ENCODE measurements at places on chromosomes 1 and 21. TPM values are rescaled to one million over a fixed set of nuclear protein-coding genes. Genes with fewer than 3 reads are reported as not detected.

The PROK1 gene
- not detected for total RNA-seq

The RNU1-4 gene
- 5,937 TPM for total RNA-seq

The TMIGD3 gene
- total RNA-seq, result not detected

DNA sequence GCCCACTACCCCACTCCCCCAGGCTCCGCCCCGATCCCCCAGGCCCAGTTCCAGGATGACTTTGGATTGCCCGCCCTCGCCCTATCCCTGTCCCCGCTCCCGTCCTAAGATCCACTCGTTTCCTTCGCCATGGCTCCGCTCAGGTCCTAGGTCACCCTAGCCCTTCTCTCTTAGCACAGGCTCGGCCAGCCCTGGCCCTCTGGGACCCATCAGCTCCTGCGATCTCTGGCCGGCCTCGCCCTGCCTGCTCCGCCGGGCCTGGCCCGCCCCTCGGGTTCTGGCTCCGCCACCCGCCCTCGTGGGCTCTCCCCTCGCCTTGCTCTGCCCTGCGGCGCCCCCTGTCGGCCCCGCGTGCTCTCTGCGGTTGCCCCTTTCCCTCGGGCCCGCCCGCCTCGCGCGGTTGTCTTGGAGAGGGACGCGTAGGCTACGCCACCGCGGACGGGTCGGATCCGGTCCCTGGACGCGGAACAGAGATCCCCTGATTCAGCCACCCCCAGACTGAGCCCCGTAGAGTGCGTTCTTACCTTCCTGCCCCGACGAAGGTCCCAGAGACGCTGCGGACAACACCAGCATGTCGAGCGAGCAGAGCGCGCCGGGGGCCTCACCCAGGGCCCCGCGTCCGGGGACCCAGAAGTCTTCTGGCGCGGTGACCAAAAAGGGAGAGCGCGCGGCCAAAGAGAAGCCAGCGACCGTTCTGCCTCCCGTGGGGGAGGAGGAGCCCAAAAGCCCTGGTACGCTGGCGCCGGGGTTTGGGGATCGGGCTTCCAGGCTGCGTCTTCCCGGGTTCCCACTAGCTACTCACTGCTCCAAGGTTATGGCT is at the start of gene LRRC71:
Gene LRRC71, plus strand, starts transcription at position 400 of the 820 bp plus-strand sequence. Its CDS starts 172 bp downstream, at position 572.
- H3K27me3 ChIP-seq, result peaks cover 55% of the 10 kb centered on the region
- peaks cover 21% of the 10 kb centered on the region for H3K4me1 ChIP-seq
- H3K36me3 ChIP-seq, result no peaks in the 10 kb centered on the region

DNA sequence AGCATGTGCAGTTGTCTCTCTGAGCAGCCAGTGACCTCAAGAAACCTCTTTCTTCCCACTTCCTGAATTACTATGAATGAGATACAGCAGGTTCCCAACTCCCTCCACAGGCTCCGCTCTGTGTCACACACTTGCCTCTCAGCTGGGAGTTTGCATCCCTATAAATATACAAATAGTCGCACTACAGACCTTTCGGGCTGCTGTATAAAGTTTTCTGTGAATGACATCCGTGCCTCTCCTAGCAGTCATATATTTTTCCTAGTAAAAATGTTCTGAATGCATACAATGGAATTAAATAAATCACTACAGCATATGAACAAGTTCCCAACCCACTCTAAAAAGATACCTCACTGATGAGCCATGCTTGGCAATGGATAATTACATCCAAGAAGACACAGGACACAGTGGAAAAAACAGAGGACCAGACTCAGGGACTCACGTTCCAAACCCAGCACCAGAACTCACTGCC is 66.8 kb downstream of the CAPZB start:
- DNase-seq, result no peak
- H3K4me3 ChIP-seq, result no peak overlapping the region
- no peaks in the 10 kb centered on the region for H3K27me3 ChIP-seq
- peaks cover 56% of the 10 kb centered on the region for H3K36me3 ChIP-seq

- H3K27me3 ChIP-seq, result no peaks in the 10 kb centered on the region
- H3K36me3 ChIP-seq, result no peaks in the 10 kb centered on the region
- no peak overlapping the region for H3K4me3 ChIP-seq
- no peak for DNase-seq
- H3K4me1 ChIP-seq, result no peaks in the 10 kb centered on the region
Observed at GRCh38 chr1:216884614-216885229, 161.5 kb upstream of the ESRRG start.

GRCh38 chr1:27873671-27874384 is 1.5 kb downstream of the THEMIS2 start:
- H3K27me3 ChIP-seq, result no peaks in the 10 kb centered on the region
- H3K36me3 ChIP-seq, result peaks cover 28% of the 10 kb centered on the region
- peak; percentile 45 for DNase-seq
- H3K27ac ChIP-seq, result no peak overlapping the region
- peak overlapping the region; percentile 88 for H3K4me3 ChIP-seq

DNA sequence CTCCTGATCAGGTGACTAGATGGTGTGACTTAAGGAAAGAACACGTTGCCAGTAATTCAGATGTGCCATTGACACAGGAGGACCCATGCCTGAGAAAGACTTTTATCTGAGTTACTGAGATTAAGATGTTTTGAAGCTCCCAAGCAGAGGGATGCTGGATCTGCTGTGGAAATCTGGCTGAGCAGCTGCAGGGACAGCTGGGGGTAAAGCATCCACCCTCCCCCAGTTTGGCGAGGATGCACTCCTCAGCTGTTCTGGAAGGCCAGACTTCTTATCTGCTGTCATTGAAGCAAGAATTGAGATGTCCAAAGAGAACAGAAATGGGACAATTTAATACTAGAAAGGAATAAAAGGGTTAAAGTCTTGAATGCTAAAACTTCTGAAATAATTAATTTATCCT is 25.7 kb downstream of the TTC3 start:
- H3K27ac ChIP-seq, result no peak overlapping the region
- peaks cover 44% of the 10 kb centered on the region for H3K36me3 ChIP-seq
- H3K27me3 ChIP-seq, result no peaks in the 10 kb centered on the region
- H3K4me3 ChIP-seq, result no peak overlapping the region

- no peaks in the 10 kb centered on the region for H3K4me1 ChIP-seq
- H3K4me3 ChIP-seq, result no peak overlapping the region
Observed at GRCh38 chr1:84348759-84349158, 47.3 kb downstream of the SAMD13 start.

- no peaks in the 10 kb centered on the region for H3K36me3 ChIP-seq
- peaks cover 7% of the 10 kb centered on the region for H3K4me1 ChIP-seq
- no peak overlapping the region for H3K4me3 ChIP-seq
- no peak for DNase-seq
- no peaks in the 10 kb centered on the region for H3K27me3 ChIP-seq
- no peak overlapping the region for H3K27ac ChIP-seq
Observed at GRCh38 chr1:167529829-167530474, 11.6 kb upstream of the CD247 start.

Data from CD4-positive, alpha-beta T cell (primary cell).